ENCODE measurements at places on chromosomes 4 and X.

DNA sequence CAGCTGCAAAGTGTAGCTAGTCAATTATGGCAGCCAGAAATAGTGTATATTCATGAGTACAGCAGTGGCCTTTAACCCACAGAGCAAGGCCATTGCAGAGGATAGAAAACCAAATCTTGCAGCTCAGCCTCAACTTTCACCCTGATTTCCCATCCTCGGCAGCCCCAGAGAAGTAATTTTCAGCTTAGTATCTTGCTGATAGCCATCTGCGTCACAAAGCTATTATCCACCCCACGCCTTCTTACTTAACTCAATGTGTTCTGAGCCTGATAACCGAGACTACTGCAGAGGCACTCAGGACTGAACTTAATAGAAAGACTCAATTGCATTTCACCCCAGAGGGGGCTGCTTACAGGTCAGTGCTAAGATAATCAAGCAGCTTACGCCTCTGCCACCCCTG lies 174.5 kb upstream of the MAOA start:
- DNase-seq: no peak

- DNase-seq: no peak
These were observed 99.0 kb upstream of the OTUD4 start for GRCh38 chr4:145279122-145279960.

DNA sequence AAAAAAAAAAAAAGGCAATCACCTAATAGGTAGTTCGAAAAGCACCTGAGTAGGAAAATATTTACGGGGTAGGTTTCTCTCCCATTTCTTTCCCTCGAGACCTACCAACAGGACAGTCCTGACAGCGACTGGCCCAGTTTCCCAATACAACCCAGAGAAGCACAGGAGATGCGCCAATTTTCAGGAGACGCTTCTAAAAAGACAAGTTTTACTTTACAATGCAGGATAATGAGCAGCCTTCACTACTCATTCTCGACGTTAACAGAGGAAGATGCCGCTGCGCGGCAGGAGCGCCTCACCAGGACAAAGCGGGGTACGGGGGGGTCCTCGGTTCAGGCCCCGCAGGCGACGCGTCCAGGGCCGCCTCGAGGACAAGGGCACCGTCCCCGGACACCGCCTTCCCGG lies 708 bp downstream of the BCLAF3 start:
- no peak for DNase-seq

DNA sequence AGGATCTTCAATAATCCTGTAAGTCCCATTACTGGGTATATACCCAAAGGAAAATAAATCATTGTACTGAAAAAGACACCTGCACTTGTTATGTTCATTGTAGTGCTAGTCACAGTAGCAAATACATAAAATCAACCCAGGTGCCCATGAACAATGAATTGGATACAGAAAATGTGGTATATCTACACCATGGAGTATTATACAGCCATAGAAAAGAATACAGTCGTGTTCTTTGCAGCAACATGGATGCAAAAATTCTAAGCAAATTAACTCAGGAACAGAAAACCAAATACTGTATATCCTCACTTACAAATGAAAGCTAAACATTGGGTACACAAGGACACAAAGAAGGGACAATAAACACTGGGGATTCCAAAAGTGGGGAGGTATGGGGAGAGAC lies 100.8 kb upstream of the BMP2K start:
- no peak for DNase-seq

GRCh38 chr4:138670681-138671080 lies 344.9 kb upstream of the NOCT start:
- DNase-seq: no peak

- DNase-seq: no peak
These were observed 6.8 kb downstream of the HNRNPDL start for GRCh38 chr4:82423245-82424054.

GRCh38 chr4:7107166-7107905 lies 39.5 kb upstream of the GRPEL1 start:
- no peak for DNase-seq

DNA sequence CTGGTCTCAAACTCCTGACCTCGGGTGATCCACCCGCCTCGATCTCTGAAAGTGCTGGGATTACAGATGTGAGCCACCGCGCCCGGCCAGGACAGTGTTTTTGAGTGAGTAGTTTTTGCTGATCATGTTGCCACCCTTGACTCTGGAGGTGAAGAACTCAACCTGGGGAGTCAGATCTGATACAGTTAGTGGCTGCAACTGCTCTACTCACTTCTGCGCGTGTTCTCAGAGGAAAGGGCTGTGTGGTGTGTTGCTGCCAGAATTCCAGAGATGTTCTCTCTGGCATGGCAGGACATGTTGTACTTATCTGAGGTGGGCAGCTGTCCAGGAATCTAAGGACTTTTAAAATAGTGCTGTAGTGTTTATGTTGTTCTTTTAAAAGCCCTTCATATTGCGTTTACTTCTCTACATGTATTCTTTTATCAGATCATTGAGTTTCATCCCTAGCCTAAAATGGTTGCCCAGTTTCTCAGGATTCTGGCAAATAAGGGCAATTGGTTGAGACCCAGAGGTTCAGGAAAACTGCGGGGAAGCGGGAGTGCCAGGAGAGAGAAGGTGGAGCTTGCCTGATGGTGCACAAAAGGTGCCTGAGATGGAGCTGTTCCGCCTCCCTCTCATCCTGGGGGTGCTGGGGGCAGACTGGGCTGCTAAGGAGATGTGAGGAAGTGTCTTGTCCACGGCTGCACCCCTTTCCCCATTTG lies 97.7 kb downstream of the ARHGAP10 start:
- DNase-seq: no peak

DNA sequence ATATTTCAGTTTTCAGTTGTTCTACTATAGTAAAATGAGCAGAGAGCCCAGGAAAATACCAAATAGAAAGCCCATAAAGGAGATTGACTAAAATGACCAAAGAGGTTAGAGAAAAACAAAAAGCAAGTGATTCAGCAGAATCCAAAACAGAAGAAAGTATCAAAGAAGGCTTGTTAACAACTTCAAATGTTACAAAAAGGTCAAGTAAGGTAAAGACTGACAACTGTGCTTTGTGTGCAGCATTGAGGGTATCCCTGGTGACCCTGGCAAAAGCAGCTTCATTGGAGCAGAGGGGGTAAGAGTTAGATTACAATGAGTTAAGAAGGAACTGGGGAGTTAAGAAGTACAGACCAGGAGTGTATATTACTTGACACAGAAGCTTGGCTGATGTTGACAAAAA lies 317.9 kb downstream of the OPHN1 start:
- no peak for DNase-seq

GRCh38 chrX:24498975-24499374 lies 33.9 kb downstream of the PDK3 start:
- DNase-seq: peak; percentile 66

DNA sequence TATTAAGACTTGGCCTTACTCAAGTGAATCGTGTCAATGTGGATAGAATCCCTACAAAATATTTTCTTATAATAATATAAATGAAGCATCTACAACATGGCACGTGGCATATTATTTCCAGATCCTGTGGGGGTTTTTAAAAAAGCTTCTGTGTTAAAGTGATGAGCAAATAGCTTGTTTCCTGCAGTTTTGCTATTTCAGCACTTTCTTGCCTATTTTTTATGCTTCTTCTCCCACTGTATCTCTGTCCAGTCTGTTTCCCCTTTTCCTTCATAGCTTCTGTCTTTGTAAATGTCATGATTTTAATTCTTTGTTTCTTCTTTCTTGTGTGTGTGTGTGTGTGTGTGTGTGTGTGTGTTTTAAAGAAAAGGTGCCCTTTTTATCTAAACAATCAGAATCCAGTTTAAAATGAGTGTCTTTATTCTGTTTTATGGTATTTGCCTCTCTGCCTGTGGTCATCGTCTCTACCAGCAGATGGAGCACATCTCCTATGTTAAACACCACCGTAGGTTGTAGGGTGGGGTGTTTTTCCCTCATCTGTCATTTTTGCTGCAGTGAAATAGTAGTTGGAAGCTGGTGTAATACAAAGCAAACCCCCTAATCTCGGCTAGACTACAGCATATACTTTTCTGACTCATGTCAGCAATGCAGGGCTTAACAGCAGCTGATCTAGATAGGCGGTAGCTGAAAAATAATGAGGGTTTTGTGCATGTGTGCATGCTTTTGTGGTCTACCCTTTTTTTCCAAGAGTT lies 33.1 kb downstream of the FTHL17 start:
- DNase-seq: peak; percentile 2

DNA sequence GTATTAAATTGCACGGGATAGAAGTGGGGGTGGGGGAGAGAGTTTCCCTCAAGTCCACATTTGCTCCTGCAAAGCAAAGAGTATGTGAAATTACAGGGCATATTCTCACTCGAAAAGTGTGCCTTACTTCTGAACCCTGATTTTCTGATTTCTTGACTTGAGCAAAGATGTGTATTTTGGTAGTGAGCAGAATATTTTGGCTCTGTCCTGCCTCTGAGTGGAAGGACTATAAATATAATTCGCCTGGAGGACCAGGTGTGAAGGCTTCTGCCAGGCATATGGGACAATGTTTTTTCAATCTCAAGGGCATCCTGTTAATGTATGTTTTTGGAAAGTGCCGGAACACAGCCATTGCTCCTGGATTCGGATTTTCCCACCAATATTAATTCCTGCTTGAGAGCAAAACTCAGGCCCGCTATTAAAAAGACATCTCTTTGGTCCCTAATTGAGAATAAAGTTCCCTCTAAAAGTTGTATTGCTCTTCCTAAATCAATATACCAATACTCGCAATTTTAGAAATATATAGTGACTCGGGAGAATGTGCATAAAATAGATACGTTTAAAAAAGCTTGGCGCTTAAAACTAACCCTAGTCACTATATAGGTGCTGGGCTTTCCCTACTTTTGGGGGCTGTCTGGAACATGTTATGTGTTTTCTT lies 15.3 kb upstream of the PITX2 start:
- no peak for DNase-seq

DNA sequence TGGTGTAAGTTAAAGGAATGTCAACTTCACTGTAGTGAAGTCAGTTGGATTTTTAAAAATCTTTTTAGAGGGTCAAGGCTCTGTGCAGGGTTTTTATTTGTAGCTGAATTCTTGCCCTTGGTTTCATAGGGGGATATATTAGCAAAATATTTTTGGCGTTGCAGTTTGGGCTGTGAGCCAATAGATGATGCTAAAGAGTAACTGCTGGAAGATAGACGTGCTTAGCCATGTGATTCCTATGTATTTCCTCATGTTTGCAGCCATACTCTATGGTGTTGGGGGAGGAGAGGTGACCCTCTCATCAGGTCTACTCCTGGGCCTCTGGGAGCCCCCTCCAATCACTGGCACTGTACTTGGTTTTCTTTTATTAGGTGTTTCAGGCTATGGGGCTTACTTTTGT lies 246.7 kb upstream of the ARHGAP24 start:
- no peak for DNase-seq

GRCh38 chr4:13544606-13545393 lies 492 bp upstream of the NKX3-2 start:
- peak; percentile 32 for DNase-seq

- DNase-seq: no peak
These were observed 41.2 kb downstream of the LAS1L start for GRCh38 chrX:65493431-65493830.

- no peak for DNase-seq
These were observed 2371.8 kb downstream of the PCDH7 start for GRCh38 chr4:33091961-33092360.

- no peak for DNase-seq
These were observed 5.3 kb downstream of the ASB11 start for GRCh38 chrX:15310117-15310516.

- DNase-seq: no peak
These were observed 34.7 kb downstream of the P2RY10 start for GRCh38 chrX:78979789-78980464.

DNA sequence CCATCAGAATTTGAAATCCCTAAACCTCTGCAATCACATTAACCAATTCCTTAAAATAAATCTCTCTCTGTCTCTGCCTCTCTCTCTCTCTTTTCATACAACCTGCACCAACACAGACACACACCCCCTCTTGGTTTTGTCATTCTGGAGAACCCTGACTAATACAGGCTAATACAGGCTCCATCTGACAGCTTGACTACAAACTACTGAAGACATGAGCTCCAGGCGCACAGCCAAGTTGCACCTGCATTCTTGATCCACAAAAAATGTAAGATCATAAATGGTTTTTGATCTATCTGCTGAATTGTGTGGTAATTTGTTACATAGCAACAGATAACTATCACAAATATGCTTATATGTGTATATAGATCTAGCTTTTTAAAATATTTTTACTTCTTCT lies 2414.2 kb downstream of the PCDH7 start:
- no peak for DNase-seq

DNA sequence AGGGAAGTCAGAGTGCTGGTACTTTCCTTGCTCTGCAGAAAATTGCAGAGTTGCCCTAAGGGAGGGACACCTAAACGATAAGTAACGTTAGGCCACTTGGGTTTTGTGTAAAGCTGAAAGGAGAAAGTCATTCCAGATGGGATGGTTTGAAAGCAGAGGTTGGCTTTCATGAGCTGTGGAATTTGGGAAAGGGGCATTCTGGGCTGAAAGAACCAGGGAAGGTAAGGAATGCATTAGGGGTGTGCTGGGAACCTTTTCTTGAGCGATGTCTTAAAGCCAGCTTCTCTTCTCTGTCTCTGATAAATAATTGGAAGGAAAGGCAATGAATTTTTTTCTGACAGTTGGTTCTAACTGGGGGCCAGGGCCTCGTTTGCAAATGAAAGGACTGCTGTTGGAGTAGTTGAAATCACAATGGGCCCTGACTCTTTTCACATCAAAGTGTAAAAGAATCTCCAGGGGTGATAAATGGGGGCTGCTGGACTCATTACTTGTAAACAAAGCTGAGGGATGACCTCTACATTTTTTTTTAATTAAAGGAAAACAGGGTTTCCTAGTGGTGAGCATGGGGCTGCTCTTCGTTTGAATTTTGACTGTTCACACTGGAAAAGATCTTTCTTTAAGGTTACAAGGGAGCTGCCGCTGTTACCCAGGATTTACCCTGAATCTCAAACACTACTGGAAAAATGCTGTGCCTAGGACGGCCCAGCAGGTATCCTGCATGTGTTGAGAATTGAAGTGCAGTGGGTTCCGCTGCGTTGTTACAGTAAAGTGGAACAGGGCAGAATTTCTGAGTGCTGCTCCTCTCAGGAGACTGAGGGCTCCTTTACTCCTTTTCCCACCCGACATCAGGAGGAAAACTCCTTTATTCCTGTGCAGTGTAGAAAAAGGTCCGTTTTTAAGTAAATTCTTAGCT lies 25.0 kb downstream of the AFF1 start:
- no peak for DNase-seq

GRCh38 chr4:188911199-188911598 lies 772.0 kb downstream of the TRIML1 start:
- no peak for DNase-seq

GRCh38 chr4:182829196-182829595 lies 88.0 kb downstream of the DCTD start:
- DNase-seq: no peak

- DNase-seq: no peak
These were observed 428.4 kb downstream of the AFF2 start for GRCh38 chrX:148928811-148929210.

DNA sequence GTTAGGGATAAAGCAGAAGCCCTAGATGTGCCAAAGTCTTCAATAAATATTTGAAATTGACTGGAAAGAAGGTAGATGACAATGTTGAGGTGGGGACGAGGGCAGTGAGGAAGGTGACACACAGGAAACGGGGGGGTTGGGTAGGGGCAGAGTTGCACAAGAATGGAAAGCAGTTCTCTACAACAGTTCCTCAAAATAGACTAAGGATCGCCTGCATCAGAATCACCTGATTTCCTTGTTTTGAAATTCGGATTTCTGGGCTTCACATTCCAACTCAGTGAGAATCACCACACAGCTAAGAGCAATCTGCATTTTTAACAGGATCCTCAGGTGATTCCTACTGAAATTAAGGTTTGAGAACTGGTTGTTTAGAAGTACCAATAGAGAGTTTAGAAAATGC lies 70.6 kb downstream of the ARFIP1 start:
- peak; percentile 22 for DNase-seq
